GM06990 (cell line): ENCODE measurements at places on chromosomes 1 and 21.

DNA sequence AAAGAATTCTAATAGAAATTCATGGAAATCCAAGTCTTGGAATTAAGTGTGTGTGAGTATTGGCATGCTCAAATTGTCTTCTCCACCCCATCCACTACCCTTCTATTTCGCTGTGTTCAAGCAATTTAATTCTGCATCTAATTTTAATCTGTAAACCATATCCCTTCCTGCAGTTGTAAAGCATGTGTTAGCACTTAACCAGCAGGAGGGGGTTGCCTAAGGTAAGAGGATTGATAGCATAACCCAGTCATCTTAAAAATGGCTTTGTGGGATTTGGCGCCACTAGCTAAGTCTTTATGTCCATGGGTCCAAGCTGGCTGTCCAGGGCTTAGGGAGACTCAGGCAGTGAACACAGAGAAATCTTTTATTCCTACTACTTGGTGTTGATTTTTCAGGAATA, 210.3 kb downstream of the PTPRC start:
- DNase-seq, result no peak

DNA sequence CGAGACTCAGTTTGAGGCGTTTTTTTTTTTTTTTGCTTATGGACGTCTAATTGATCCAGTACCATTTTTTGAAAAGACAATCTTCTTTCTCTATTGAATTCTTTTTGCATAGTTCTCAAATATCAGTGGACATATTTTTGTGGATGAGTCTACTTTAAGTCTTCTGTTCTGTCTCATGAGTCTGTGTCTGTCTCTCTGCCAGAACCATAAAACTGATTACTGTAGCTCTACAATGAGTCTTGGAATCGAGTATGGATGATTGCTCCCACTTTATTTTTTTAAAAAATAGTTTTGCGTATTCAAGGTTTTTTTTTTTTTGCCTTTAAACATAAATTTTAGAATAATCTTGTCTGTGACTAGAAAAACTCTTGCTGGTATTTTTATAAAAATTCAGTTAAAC, 323.5 kb downstream of the ZNF326 start:
- DNase-seq, result no peak

DNA sequence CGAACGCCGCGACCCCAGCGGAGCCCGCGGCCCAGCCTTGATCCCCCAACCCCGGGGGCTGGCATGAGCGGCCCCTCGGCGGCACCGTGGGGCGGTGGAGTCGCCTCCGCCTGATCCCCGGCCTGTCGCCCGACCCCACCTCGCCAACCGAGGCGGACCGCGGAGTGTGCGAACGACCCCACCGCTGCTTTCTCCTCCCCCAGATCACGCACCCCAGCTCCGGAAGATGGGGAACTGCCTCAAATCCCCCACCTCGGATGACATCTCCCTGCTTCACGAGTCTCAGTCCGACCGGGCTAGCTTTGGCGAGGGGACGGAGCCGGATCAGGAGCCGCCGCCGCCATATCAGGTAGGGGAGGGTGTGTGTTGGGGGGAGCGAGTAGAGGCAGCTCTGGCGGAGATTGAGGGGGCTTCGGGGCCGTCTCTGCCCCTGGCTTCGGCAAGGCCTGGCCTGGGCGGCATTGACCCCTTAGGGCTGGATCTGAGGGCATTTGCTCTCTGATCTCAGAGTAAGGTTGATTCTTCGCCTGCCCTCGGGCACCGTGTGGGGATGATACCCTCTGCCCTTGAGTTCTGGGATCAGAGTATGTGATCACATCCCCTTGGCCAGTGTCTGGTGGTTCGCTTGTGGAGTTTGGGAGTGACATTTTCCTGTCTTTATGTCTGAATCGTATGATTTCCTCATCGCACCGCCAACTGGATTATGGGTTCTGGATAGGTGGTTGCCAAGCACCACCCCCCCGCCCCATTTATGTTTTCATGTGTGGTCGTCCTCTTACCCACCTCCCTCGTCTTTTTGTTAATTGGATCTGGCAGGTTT, 668 bp downstream of the RNF11 start:
- peak; percentile 53 for DNase-seq

GRCh38 chr1:10544239-10544638, 69.5 kb downstream of the PEX14 start:
- DNase-seq, result no peak

DNA sequence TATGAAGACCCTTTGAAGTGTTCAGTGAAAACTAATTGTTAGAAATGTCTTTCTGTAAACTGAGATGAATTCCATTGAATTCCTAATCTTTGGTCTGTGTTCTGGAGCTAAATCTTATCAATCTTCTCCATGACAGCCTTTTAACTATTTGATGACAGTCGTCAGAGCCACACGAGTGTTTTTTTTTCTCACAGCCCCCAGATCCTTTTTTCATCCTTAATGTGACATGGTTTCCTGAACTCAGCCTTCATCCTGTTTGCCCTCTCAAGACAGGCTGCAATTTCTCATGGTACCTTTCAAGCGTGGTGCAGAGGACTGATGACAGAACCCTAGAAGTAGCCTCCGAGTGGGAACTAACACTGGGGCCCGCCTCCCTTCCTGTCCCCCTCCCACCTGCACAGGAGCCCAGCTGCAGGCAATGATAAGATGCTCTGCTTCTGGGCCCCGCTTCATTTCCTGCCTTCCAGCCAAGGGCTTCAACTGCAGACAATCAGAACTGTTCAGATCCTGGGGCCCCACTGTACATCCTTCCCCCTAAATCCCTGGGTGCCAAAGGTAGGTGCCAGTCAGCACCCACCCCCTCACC, 114.6 kb upstream of the VAV3 start:
- DNase-seq, result peak; percentile 50

DNA sequence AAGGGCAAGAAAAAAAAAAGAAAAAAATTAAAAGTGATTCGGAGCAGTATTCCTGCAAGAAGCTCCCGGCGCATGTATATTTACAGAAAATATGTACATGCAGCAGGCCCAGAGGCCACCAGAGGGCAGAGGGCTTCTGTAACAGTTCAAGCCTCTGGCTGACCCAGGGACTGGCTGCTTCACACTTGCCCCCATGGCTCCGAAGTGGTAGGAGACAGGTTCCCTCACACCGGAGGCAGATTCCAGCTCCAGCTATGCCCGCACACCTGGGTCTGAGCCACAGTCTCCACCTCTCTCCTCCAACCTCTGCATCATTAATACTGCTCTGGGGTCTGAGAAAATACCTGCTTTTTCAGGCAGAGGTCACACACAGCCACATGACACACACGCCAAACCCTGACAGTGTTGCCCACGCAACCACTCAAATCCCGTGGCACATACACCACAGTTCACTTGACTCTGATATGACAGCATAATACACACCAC, 2.2 kb upstream of the ARHGAP30 start:
- peak; percentile 36 for DNase-seq

DNA sequence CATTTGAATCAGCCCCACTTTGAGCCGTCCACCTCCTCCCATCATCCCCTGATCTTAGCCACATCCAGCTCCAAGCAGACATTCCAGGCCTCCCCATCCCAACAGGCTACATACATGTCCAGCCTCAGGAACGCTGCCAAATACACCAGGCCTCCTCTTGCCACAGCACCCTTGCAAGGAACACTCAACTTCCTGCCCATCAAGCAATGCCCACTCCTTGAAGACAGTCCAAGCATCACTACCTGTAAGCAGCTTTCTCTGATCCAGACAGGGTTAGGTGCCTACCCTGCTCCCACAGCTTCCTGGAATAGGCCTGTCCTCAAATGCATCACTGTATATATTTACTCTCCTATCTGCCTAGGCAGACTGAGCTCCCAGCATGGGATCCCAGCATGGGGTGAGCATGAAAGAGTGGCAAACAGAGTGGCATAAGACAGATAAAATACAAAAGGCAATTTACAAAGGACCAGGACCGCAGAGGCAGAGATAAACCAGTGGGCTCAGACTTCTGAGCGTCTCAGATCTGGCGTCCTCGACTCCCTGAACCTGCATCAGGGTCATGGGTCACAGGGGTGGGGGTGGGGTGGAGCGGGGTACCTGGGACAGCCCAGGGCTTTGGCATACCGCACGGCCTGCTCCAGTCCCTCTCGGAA, 816 bp downstream of the HYI start:
- no peak for DNase-seq

- no peak for DNase-seq
Measured at GRCh38 chr1:109624201-109625010, 4.8 kb downstream of the AMPD2 start.

GRCh38 chr1:82284213-82284612, 483.5 kb downstream of the ADGRL2 start:
- DNase-seq, result no peak

- no peak for DNase-seq
Measured at GRCh38 chr1:49013079-49013478, 236.4 kb upstream of the BEND5 start.

GRCh38 chr1:224786533-224787250, 142.8 kb upstream of the DNAH14 start:
- DNase-seq, result no peak

DNA sequence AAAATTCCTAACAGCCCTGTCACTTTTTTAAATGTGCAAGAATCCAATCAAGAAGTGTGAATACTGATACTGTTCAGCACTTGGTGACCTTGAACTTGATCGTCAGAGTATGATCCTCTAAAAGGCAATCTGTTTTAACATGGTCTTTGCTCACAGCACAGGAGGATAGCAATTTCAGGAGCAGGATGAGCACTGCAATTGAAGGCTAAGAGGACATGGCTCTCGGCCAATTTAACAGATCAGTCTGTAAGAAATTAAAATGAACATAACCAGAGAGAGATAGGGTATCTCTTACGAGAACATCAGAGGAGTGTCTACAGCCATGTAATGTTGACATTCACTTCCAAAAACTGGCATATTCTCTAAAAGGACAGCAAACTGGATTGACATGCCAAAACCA, 243.1 kb downstream of the LTN1 start:
- no peak for DNase-seq
